ENCODE measurements at places on chromosomes 13 and 19.

GRCh38 chr13:107480130-107480529 lies 735.2 kb downstream of the LIG4 start:
- no peak for DNase-seq

- no peak for DNase-seq
Observed at GRCh38 chr13:31116224-31116623, 45.5 kb downstream of the HSPH1 start.

- DNase-seq, result peak; percentile 78
Observed at GRCh38 chr19:51726049-51726448, 2.3 kb upstream of the HAS1 start.

- no peak for DNase-seq
Observed at GRCh38 chr19:33734913-33735312, 61.8 kb upstream of the KCTD15 start.

DNA sequence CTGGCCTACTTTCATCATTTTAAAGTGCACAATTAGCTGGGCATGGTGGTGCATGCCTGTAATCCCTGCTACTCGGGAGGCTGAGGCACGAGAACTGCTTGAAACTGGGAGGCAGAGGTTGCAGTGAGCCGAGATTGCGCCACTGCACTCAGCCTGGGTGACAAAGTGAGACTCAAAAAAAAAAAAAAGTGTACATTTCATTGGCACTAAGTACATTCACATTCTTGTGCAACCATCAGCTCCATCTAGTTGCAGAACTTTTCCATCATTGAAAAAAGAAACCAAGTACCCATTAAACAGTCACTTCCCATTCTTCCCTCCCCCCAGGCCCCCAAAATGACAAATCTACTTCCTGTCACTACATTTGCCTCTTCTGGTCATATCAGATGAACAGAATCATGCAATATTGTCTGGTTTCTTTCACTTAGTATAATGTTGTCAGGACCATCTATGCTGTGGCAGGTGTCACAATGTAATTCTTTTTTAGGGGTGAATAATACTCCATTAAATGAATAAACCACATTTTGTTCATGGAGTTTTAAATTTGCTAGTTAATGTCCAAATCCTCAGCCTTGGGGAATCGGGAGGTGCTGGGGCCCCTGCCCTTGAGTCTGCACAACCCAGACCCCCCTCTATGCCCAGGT lies 7.4 kb upstream of the SIGLEC11 start:
- DNase-seq, result no peak

GRCh38 chr13:23996456-23996855 lies 99.2 kb upstream of the C1QTNF9B start:
- no peak for DNase-seq

GRCh38 chr19:10895363-10895762 lies 24.0 kb downstream of the CARM1 start:
- no peak for DNase-seq

DNA sequence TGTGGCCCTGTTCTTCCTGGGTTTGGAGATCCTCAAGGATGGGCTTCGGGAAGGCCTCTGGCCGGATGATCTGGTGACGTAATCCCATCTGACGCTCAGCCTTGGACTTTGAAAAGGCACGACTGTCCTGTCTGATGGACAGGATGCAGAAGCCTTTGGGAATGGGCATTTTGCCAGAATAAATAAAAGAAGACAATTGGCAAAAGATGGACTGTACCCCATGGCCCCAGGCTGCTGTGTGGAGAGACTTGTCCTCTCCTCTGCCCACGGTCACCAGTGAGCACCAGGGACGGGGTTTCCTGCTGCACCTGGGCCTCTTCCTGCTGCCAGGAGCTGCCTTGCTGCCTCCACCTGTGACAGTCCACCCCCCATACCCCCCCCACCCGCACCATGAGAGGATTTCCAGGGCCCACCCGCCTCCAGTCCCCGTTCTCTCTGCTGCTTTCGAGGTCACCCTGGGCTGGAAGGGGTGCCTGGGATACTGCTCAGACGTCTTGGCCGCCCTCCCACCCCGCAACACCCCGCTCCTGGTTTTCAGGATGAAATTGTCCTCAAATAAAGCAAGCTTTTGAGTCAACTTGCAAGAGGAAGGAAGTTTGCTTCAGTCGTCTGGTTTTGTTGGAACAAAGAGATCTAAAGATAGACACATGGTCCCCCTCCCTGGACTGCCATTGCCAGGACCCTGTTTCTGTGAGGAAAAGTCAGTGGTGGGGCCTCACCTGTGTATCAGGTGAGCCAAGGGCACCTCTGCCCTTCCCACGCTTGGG lies 40.9 kb downstream of the MCF2L start:
- no peak for DNase-seq

DNA sequence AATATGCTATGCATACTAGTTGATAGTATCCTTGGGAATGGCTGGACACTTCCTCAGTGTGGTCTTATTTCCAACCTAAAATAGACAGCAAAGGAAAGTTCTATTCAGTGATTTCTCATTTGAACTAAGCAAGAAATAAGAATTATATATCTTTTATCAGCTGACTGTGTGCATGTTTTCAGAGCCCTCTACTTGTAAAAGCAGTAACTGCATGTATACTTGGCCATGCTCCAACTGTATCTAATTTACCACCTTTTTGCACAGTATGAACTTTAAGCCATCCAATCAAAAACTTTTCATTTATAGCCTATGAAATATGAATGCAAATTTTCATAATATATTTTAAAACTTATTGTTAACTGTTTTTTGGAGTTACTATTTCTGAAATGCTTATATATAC lies 136.4 kb upstream of the PCDH9 start:
- DNase-seq, result no peak

GRCh38 chr13:72585254-72585653 lies 142.2 kb downstream of the MZT1 start:
- DNase-seq, result no peak

DNA sequence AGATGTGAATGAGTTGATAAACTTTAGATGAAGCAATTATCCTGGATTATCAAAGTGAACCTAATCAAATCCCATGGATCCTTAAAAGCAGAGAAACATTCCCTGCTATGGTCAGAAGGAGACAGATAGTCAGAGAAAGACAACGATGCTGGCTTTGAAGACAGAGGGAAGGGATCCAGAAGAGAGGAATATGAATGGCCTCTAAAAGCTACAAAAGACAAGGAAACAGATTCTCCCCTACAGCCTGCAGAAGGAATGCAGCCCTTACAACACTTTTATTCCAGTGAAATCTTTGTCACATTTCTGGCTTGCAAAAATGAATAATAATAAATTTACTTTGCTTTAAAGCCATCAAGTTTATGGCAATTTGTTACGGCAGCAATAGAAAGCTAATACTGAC lies 1164.2 kb downstream of the PCDH17 start:
- DNase-seq, result no peak

DNA sequence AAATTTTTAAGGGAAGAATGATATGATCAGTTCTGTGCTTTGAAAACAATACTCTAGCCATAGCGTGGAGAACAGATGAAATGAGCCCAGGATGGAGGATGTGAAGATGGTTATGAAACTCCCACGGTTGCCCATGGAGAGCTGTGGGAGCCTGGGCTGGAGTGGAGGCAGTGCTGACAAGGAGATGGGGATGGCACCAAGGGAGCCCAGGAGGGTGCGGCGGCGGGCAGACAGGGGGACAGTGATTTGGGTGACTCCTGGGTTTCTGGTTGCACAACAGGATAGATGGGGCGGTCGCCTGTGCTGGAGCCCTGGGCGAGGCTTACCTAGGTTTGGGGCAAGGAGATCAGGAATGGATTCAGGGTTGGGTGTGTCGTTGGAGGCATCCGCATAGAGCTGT lies 15.9 kb downstream of the ARHGEF7 start:
- DNase-seq, result no peak

- DNase-seq, result no peak
Observed at GRCh38 chr19:46195104-46195503, 34.4 kb upstream of the IGFL1 start.

DNA sequence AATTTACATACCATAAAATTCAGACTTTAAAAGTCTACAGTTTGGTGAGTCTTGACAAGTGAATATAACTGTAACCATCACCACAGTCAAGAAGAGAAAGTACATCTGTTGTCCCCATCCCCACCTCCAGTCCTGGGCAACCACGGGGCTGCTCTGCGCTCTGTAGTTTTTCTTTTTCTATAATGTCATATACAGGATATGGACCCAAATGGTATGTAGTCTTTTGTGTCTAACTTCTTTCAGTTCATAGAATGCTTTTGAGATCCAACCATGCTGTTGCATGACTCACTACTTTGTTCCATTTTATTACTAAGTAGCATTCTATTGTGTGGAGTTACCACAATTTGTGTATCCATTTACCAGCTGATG lies 103.9 kb downstream of the DOCK9 start:
- DNase-seq, result no peak

DNA sequence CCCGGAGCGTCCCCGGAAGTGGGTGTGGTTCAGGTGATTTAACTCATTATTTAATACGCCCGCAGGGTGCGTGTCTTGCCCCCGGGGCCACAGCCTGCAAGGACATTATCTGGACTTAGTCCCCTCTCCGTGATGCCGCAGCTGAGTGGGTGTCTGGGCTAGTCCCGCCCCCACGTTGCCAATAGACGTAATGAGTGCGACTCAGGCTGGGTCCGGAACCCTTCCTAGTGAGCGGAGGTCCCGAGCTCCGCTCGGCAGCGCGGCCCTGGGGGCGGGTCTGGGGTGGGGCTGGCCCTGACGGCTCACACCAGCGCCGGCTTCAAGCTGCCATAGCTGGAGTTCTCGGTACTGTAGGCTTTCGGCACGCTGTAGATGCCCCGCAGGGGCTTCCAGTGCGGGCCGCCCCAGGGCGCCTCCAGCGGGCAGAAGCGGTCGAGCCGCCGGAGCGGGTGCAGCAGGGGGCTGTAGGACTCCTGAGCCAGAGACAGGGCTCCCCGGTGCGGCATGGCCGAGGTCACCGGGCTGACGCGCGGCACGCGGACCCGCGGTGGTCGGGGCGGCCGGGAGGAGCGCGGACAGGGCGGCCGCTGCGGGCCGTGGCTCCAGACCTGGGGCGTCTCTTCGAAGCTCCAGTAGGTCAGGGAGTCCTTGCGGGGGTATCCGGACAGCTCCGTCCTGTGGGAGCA lies 918 bp upstream of the LHB start:
- no peak for DNase-seq

GRCh38 chr13:79990048-79990447 lies 350.9 kb downstream of the SPRY2 start:
- no peak for DNase-seq

DNA sequence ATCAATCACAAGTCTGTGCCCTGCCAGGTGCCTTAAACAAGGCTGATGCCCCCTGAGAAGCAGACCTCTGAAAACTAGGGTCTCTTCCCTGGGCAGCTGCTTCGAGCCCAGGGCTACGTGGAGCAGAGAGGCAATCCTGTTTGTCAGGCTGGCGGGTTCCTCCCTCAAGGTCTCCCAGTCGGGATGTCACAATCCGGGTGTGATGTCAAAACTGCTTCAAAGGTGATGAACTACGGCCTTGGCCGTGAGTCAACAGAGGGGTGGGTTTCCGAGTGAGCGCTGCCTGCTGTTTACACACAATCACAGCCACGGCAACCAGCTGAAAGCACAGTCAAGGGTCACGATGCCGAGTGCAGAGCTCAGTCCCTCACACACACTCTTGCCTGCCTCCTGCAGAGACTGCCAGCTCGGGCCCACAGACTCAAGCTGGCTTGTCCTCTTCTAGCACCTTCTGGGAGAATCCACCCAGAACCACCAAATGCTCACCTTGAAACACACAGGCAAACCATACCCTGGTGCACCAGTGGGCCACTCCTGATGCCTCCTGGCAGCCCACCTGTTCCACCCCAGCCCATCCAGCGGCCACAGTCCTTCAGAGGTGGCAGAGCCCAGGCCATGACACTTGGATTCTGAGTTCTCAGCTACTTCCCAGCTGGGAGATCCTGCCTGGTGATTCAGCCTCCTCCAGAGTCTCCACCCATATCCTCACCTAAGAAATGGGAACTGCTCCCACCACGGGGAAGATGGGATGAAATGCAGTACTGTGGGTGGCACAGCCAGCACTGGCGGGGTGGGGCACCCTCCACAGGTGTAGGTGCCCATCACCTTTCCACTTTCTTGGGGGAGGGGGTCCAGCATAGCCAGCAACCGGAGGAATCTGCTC lies 6.8 kb downstream of the ELL start:
- no peak for DNase-seq

- no peak for DNase-seq
Observed at GRCh38 chr19:12159773-12160414, 3.0 kb upstream of the ZNF136 start.

DNA sequence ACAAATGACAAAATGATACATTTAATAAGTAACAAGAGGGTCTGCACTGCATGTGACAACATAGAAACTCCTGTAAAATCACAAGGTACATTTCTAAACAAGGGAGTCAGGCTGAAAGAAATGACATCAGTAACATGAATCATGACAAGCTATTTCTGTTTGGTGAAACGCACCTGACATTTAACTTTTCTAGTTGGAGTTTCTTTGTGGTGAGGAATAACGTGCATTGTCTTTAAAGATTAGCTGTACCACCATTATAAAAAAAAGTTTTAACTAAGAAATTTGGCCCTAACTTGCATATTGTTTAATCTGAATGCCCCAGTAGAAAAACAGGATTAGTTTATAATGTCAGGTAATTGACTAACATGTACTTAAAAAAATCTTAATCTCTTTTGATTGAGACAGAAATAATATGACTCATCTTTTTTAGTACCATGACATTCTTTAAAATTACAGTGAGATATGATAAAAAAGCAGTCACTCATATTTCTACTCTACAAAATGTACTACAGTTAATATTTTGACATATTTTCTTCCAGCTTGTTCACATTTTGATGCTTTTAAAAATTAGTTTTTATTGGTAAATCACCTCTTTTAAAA lies 418.2 kb downstream of the KLF12 start:
- DNase-seq, result no peak

DNA sequence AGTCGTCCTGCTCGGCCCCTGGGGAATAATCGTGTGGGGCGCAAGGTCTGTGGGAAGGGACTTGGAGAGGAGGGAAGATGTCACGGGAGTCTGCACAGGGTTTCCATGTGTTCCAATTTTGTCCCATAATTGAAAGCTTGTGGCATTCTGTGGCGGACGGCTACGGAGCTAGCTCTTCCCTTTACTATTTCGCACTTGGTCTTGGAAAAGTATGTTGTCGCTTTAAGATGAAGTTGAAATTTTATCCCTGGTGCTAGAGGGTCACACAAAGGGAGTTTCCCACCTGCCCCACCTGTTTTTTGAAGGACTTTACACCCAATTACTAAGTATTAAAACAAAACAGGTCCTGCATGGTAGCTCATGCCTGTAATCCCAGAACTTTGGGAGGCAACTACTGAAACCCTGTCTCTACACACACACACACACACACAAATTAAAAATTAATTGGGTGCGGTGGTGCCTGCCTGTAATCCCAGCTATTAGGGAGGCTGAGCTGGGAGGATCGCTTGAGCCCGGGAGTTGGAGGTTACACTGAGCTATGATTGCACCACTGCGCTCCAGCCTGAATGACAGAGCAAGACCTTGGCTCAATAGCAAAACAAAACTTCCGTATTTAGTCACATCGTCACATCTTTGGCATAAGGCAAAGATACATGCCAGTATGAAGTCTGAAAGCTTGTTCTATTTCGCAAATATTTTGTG lies 967 bp upstream of the TPT1 start:
- no peak for DNase-seq

DNA sequence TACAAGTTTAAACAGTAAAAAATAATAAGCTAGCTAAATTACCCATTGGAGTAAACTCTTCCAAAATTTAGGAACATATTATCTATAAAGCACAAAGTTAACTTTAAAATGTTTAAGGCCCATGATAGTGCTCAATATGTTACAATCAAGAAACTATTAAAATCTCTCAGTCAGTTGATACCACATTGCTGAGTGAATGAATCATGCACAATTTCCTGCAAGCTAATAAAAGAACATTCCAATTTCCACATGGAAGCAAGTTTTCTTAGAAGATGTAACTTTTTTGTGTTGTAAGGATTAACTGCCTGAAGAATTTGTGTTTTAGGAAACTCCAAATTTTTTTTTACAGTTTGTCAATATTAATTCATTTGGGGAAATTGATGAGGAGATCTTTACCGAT lies 666.6 kb downstream of the SLITRK1 start:
- peak; percentile 45 for DNase-seq
